Stimulated activated CD8-positive, alpha-beta memory T cell treated with anti-CD3 and anti-CD28 coated beads, Interleukin-7, amount 100 ng/mL, for 4 hours (primary cell): ENCODE measurements at places on chromosomes 16 and 17.

DNA sequence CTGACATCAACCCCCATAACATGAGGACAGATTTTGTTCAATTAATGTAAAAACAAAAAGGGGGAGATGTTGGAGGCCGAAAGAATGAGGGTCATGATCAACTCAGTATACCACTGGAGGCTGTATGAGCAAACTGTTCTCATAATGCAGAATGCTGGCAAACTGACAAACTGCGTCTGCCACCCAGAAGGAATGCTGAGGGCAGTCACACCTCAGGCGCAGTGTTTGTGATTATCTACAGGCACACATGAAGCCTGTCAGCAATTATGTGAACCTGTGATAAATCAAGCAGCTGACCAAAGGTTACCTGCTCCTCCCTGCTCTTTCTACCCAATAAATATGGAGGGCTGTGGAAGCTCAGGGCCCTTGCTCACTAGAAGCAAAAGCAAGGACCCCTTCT lies 27.3 kb downstream of the CD300LG start:
- DNase-seq = no peak

- DNase-seq = no peak
Observed at GRCh38 chr17:15447928-15448579, 19.4 kb downstream of the CDRT4 start.

GRCh38 chr16:2806286-2806685 lies 8.0 kb downstream of the PRSS41 start:
- no peak for DNase-seq

DNA sequence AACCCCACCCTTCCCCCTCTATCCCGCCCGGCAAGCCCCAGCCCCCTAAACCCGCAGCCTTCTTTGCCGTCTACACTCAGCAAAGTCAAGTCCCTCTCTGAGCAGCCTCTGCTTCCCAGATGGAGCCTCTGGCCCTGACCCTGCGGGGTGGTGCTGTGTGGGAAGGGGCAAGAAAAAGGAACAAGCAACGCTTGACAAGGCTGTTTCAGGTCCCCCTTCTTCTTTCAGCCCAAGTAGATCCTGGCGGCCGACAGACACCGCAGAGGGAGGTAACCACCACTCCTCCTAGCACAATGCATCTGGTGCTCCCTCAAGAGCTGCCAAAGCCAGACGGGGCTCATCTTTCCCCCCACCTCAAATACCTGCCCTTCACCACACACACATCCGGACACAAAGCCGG lies 178.3 kb downstream of the ENGASE start:
- no peak for DNase-seq

DNA sequence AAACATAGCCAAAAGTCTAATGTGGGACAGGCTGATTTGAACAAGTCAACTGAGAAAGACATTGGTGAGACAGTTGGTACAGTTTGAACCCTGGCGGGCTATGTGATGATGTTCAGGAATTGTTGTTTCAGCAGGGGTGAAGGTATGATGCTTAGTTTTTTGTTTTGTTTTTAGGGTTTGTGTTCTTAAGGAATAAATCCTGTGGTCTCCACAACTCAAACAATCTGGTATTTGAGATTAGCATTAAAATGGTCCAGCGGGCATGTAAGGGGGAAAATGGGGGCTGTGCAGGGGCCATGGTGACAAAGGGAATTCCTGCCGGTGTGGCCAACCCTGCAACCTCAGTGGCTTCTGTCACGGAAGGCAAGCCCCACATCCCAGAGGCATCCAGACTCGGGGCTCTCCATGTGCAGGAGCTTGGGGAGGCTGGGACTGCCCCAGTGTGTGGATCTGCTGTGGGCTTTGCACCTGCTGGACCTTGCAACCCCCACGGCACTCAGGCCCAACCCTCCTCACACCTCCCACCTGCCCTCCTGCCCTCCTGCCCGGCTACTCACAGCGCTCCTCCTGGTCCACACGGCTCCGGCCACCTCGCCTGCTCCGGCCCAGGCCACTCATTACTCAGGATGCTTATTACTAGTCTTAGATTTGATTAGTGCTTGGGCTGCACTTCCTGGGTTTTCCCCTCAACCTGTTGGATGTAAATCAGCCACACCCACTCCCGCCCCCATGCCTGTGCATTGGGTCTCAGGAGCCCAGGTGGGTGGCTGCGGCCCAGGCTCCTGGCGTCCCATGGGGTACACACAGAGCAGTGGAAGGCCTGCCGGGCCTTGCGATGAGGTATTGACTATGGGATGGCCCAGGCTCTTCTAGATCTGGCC lies at the start of gene TNFRSF13B:
Gene TNFRSF13B (minus strand): TSS at position 661 of the 881 bp plus-strand sequence. CDS start 43 bp downstream, at position 618.
- no peak for DNase-seq

- no peak for DNase-seq
Observed at GRCh38 chr17:77332034-77332971, 191.5 kb downstream of the SEC14L1 start.

DNA sequence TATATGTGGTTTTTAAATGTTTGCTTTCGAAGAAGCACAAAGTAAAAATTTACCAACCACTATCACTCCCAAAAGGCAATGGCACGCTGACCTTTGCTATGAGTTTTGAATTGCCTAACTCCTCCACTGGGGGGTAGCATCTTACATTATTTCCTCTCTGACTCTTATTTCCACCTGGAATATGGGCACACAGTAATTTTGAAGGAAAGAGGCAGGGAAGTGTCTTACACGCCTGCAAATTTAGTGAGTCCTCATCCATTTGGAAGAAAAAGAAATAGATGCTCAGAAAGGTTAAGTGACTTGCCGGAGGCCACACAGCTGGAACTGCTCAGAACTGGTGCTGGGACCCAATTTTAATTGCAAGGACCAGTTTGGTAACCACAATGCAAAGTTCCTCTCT lies 29.9 kb upstream of the IRX6 start:
- no peak for DNase-seq

DNA sequence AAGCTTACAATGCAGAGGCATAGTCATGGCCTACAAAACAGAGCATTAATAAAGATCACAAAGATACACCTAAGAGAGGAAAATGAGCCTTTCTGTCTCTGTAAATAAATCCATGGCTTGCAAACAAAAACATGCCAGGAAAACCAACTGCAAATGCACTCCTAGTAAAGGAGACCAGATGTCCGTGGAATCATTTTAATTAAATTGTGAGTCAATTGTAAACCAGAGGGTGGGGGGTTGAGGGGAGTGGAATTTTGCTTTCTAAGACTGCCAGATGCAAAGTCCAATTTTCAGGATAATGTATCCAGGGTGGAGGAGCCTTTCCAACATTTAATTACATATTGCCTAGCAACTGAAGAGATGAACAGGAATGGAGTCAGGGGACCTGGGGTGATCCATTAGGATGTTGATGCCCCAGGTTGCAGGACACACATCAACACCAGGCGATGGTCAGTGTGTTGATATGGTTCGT lies 390.3 kb upstream of the CCL2 start:
- no peak for DNase-seq

GRCh38 chr16:74033441-74033995 lies 263.1 kb upstream of the PSMD7 start:
- DNase-seq = no peak

DNA sequence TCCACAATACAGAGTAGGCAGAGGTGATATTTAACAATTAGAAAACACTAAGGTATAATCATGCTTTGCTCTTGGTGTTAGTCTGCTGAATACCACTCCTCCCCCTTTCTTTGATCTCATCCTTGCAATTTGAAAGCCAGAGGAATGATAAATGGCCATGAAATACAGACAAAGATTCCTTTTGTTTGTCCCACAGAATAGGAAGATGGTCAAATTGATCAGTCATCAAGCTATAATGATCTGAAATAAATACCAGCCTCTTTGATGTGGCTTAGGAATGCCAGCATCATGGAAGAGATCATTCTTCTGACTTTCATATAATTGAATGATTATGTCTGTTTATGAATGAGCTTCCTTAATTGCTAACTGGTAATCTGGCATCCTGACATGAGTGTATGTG lies 1541.7 kb upstream of the CDH8 start:
- DNase-seq = no peak

DNA sequence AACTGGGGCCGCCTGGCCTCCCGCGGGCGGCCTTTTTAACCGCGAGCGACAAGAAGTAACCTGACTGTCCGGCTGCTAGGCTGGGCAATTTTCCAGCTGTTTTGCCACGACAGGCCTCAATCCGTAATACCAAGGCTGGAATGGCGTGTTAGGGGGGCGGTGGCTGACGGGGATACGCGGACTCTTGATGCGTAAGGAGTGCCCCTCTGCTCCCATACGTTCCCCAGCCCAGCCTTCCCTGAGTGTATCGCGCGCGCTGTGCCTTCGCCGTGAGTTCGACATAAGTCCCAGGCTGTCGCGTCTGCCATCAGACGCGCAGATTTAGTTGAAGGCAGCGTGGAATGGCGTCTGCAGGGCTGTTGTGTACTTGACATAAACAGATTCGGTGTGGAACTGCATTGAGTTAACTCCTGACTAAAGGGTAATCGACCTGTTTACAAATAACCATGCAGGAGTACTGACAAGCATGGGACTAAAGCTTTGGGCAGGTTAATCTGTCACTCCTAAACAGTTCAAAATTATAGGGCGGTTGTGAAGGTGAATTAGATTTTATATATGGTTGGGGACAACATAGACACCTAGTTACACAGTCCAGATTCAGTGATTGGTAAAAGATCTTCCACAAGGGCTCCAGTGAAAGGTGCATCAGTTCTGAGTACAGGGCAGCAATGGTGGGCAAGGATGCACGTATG lies 16.6 kb upstream of the ERN1 start:
- DNase-seq = peak; percentile 22

DNA sequence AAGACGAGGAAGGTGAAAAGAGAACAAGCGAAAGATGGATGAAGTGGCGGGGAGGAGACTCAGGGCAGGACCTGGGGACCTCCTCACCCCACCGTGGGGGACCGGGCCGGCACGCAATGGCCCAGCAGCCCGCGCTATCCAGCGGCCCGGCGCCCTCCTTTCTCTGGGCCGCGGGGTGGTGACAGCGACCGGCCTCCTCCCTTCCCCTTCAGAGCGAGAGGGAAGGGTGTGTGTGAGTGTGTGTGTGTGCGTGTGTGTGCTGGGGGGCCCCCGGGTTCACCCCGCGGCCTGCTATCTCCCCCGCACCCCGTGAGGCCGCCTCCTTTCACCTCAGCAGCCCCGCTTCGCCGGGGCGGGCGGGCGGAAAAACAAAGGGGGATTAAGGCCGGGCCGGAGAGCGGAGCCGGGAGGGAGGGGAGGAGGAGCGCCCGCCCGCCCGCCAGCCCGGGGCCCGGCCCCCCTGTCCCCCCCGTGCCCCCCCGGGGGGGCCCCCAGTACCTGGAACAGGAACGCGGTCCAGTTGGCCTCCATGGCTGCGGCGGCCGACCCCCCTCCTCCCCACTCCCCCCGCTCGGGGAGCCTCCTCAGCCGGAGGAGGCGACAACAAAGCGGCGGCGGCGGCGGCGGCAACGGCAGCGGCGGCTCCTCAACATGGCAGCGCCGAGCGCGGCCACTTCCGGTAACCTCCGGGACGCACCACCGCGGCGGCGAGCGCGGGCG lies at the start of gene VEZF1:
Gene VEZF1 (minus strand): TSS at position 674 of the 720 bp plus-strand sequence. CDS start 143 bp downstream, at position 531.
- peak; percentile 76 for DNase-seq

- DNase-seq = no peak
Observed at GRCh38 chr16:84361546-84361945, 6.8 kb upstream of the ATP2C2 start.

DNA sequence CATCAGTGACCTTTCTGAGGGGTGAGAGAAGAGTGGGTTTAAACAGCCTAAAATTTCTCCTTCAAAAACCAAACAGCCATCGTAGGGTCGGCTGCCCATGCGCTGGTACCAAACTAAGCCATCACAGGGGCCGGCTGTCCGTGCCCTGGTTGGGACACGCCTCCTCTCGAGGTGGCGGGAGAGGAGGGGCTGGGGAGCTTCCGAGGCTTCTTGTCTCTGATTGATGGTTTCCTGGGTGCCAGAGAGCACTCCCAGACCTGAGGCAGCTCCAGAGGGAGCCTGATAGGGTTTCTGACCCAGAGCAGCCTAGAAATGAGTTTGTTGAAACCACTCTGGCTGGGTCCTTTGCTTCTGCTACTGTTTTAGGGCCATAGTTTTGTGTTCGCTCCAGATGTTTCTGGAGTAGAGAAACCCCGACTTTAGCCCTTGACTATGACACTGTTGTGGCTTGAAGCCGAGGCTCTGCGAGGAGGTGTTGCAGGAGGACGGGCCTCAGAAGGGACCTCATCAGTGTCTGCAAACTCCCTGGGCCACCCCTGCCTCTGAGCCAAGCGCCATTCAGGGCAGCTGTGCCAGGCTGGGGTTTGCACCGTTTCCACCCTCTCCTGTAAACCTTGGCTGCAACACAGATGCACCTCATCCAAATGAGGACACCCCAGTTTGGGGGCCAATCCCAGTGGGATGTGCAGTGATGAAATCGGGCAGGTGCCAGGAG lies 6.2 kb downstream of the ZNF276 start:
- DNase-seq = no peak

- DNase-seq = no peak
Observed at GRCh38 chr16:87809150-87809902, 43.5 kb upstream of the KLHDC4 start.

GRCh38 chr17:52420555-52421078 lies 262.1 kb upstream of the CA10 start:
- no peak for DNase-seq
